ENCODE measurements at places on chromosomes 2 and 18.

- DNase-seq, result no peak
Observed at GRCh38 chr18:7023581-7023980, 94.0 kb downstream of the LAMA1 start.

- DNase-seq, result no peak
Observed at GRCh38 chr2:144836635-144837350, 316.9 kb upstream of the ZEB2 start.

DNA sequence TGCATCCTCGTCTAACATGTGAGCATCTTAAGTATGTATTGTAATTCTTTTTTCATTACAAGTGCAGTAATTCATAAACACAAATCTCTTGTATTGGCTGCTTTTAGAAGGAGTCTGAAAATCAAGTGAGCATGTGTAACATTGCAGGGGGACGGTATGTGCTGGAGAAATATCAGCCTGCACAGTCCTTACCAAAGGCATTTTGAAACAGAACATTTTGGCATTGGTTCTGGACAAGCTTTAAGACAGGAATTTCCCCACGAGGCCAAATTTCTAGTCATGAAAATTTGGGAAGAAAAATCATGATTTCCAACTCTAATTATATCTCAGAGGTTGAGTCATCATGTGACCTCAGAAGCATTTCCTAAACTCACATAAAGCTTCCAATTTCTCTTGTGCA, 24.7 kb upstream of the NRP2 start:
- no peak for DNase-seq

DNA sequence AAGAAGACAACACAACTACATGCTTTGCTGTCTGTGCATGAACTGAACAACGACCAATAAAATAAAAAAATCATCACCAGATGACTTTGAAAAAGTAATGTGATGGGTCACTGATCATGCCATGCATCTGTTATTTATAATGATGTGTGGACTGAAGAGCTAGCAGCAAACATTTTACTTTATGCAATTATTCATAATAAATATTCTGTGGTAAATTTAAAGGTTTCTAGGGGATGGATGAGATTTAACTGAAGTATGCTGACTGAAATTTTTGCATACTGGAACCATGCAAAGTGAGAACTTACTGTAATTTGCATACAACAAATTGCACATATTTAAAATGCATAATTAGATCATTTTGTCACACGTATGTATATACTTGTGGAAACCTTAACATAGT, 31.3 kb upstream of the BAZ2B start:
- DNase-seq, result no peak
